Right cardiac atrium (tissue), 5 donors: ENCODE measurements at places on chromosomes 6 and 20. TPM values are rescaled to one million over a fixed set of nuclear protein-coding genes. Genes with fewer than 3 reads are reported as not detected.

DNA sequence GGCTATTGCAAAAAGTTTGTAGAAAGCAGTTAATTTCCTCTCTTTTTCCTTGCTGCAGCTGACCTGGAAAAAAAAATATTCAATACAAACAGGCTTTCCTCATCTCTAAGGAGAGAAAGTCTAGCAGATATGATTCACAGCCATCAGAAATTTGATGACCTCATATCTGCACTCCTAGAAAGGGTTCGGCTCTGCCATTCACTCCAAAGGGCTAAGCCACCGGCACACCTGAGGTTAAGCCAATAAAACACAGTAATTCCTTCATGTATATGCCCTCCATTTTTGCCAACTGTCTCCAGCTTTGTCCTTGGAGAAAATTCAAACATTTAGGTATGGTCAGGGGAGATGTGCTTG lies 18.7 kb upstream of the LY86 start:
- DNase-seq, result no peak

- peak; percentile 54 for DNase-seq
Measured at GRCh38 chr6:44104481-44105021, 22.7 kb downstream of the MRPL14 start.

The DLK2 gene
- total RNA-seq, result not detected

DNA sequence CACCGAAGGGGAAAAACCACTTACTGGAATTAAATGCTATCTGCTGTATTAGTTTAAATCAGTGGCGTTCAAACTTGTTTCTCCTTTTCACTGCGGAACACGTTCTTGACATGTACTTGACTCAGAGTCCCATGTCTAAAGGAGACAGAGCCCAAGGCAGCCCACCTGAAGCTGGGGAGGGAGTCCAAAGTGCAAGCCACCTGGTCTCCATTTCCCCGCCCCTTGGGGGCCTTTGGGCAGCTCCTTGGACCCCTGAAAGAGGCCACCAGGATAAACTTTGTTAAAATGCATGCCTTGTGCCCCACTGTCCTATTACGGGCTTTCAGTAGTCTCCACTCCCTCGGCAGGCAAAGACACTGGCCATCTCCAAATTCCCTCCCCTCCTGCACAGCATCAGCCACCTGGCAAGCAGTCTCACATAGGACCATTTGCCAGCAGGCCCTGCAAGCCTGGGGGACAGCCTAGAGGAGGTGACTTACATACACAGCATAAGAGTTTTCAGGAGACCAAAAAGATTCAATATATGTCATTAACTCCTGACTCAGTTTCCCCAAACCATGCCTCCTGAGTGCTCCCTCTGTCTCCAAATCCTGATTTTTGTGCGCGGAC lies 6.7 kb downstream of the PCK1 start:
- no peak for DNase-seq

The UBE2C gene
- total RNA-seq, result 2.1 TPM

The GPX5 gene
- total RNA-seq, result not detected

- DNase-seq, result no peak
Measured at GRCh38 chr6:102553214-102553613, 1159.7 kb downstream of the GRIK2 start.

The WFDC2 gene
- 2.7 TPM for total RNA-seq
